D341Med (cell line): ENCODE measurements at places on chromosomes 1 and 21.

DNA sequence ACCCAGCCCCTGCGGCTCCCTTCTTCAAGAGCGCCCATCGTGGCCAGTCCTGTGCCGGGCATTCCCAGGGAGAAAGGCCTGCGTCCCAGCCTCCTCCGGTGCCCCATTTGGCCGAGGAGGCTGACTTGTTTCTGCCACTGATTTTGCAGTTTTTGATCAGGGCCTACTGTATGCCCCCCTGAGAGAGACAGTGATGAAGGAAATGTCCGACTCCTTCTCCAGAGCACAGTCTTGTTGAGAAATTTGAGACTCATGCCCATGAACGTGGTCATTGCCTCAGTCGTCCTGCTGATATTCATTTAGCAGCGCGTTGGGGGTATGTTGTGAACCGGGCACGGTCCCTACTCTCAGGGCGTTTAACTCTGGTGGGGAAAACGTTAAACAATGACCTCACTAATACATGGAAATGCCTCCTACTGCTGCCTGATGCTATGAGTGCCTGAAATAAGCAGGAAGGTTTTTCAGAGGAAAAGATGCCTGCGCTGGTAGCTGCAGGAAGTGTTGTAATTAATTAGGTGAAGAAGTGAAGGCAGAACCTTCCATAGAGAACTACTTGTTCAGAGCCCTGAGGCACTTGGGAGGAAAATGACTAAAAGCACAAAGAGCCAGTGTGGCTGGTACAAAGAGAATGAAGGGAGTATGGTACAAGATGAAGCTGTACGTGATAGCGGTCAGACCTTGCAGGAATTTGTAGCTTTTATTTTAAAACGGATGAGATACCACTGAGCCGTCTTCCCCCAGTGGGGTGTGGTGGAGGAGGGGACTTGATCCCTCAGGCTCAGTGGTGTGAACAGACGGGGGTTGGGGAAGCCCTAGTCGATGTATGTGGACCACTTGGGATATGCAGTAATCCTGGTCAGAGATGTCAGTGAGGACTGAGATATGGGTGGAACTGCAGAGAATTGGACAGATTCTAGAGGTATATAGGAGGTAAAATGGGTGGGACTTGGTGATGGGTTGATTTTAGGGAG is 730 bp downstream of the ZCCHC17 start:
- DNase-seq, result peak; percentile 24

DNA sequence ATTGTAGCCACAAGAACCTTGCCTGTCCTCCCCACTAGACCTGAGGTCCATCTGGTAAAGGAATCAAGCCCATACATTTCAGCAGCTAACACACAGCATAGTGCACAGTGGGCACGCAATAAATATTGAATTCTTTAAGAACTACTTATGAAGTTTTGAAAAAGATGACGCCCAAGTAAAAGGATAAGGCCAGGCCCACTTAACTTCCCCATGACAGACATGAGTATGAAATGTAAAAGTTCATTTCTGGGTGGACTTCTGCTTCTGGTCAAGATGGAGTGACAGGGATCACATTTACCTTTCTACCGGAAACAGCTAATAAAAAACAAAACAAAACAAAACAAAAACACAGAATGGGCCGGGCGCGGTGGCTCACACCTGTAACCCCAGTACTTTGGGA is 25.4 kb downstream of the SORT1 start:
- no peak for DNase-seq

- DNase-seq, result no peak
These were observed 9.1 kb upstream of the IRF2BP2 start for GRCh38 chr1:234619071-234619480.

DNA sequence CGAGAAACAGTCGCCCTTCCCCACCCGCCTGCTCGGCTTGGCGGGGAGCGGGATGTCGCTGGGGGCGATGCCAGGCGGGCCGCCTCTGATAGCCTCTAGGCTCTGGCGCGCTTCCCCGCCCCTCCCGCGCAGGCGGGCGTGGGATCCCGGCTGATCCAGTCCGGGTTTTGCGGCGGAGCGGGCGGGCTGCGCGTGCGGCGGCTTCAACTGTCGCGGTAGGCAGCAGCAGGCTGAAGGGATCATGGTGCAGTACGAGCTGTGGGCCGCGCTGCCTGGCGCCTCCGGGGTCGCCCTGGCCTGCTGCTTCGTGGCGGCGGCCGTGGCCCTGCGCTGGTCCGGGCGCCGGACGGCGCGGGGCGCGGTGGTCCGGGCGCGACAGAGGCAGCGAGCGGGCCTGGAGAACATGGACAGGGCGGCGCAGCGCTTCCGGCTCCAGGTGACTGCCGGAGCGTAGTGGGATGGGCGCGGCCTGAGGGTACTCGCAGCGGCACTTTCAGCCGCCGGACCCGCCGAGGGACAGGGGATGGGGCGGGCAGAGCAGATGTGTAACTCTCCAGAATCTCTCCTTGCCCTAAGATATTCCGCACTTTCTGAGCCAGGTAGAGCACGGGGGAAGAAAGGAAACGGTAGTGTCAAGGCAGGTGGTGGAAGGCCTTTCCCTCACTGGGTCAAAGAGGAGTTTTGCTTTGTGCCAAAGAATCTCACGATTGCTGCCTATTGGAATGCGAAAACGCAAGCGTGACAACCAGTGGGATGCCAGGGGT is at the start of gene FAAH:
Gene FAAH, plus strand, starts transcription at position 210 of the 764 bp plus-strand sequence. Its CDS starts 32 bp downstream, at position 242.
- DNase-seq, result no peak

GRCh38 chr1:45522324-45523104 is 830 bp upstream of the PRDX1 start:
- no peak for DNase-seq

- DNase-seq, result no peak
These were observed 651 bp downstream of the COA6 start for GRCh38 chr1:234373959-234374254.

- DNase-seq, result no peak
These were observed 24.2 kb downstream of the KIF17 start for GRCh38 chr1:20693623-20694022.

DNA sequence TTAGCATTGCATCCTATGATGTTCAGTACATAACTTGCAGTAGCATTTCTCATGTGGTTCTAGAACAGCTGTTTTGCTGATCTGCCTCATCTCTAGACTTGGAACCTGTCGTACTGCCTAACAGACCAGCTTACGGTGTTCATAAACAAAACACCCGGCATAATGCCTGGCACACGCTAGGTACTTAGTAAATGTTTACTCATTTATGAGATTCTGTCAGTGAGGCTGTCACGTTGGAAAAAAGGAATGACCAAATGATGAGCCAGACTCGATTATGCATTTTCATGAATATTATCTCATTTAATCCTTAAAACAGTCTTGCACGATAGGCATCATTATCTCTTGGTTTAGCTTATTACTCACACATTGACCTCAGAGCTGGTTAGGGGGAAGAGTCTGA is 46.4 kb downstream of the CACHD1 start:
- no peak for DNase-seq
